ENCODE measurements at places on chromosomes 4 and X.

DNA sequence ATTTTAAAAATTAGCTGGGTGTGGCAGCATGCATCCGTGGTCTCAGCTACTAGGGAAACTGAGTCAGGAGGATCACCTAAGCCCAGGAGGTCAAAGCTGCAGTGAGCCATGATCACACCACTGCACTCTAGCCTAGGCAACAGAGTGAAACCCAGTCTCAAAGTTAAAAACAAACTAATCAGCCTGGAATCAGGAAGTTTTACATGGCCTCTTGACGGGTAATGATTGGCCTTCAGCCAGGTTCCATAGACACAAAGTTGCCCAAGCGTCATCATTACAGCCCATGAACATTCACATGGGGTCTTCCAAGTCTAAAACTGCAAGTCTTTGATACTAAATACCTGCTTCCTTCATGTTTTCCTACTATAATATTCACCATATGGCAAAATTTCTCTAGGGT lies 10.0 kb upstream of the RGN start:
- no peak for DNase-seq

GRCh38 chr4:91935217-91935616 lies 368.5 kb upstream of the GRID2 start:
- no peak for DNase-seq

- no peak for DNase-seq
These were observed 40.9 kb upstream of the MAP3K15 start for GRCh38 chrX:19556202-19556601.

DNA sequence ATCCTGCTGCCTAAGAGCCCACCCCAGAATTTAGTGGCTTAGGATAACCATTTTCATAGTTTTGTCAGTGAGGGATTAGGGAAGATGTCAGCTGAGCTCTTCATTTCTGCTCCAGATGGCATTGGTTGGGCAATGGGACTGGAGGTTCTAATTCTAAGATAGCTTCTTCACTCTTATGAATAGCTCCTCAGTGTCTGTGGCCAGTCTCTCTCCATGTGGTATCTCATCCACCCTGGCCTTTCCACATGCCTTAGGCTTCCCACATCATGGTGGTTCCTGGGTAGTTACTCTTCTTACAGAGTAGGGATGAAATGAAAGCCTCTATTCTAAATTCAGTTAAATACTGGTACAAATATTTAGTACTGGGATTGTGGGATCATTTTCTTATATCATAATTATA lies 31.3 kb downstream of the REPS2 start:
- DNase-seq, result no peak

DNA sequence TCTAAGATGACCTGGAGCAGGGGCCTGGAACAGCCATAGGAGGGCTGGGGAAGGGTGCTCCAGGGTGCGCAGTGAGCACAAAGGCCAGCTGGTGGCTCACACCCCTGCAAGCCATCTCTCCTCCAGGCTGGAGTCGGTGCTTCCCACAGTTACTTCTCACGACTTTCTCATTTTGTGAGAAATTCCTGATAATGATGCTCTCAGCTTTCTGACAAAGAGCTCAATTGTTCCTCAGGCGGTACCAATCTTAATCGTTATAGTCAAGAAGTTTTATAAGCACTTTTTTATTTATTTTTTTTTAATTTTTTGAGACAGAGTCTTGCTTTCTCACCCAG lies 11.7 kb upstream of the WFS1 start:
- no peak for DNase-seq

GRCh38 chr4:103478734-103479133 lies 241.1 kb downstream of the TACR3 start:
- DNase-seq, result no peak

DNA sequence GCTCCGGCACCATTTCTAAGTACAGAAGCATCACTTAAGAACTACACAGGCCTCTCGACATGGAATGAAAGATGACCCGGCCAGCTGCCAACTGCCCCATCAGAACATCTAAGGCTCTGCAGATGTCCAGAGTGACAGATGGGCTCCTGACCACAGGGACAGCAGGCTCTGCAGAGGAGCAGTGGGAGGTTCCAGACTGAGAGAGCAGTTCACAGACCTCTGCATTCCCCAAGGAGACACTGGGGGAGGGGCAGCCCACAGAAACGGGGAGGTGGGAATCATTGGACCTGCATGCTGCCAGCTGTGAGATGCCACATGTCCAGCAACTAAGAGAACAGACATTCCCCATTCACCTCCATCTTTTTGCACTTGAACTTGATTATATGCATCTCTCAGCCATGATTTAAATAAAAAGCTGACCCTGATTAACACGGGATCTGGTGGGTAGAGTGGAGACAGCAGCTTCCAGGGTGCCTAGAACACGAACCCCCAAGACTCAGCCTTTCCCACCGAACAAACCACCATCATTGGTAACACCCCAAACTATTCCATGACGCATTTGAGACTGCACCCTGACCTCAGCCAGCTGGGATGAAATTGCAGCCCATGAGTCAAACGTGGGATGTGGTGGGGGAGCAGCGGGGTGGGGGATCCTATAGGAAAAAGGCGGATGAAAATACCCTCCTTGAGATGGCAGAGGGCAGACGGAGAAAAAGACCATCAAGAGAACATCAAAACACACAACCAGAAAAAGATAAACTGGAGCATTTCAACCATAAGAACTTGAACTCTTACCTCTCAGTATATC lies 47.2 kb downstream of the AFAP1 start:
- DNase-seq, result no peak

DNA sequence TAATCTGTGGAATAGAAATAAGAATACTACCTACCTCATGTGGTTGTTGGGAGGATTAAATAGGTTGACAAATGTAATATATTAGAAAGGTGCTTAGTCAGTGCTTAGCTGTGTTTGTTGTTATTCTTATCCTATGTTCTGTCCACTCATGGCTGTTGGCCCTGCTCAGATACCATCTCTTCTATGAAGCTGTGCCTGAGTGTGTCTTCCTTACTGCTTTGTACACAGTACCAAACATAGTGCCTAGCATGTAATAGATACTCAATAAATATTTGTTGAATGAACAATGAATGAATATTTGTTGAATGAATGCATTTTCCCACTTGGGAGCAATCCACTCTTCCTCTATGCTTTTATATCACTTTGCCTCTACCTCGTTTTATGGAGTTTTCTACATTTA lies 57.2 kb downstream of the NHS start:
- DNase-seq, result no peak

GRCh38 chr4:90030953-90031352 lies 96.2 kb upstream of the CCSER1 start:
- DNase-seq, result no peak

DNA sequence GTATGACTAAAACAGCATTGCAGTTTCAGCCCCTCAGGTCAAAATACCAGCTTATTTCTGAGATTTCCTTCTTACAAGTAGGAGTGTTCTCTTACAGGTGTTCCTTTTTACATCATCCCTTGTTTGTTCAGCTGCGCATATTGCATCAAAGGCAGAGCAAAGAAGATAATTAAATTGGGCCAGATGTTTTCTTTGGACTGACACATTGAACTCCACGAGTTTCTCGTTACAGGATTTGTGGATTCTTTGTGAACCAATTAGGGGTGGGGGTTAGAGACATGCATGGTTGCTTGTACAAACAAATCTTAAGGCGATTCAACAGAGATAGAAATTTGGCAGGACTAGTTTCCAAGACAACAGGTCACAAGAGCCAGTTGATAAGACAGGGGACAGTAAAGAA lies 95.7 kb downstream of the SPANXN4 start:
- DNase-seq, result no peak

GRCh38 chr4:16092682-16093319 lies 9.0 kb upstream of the PROM1 start:
- DNase-seq, result no peak

DNA sequence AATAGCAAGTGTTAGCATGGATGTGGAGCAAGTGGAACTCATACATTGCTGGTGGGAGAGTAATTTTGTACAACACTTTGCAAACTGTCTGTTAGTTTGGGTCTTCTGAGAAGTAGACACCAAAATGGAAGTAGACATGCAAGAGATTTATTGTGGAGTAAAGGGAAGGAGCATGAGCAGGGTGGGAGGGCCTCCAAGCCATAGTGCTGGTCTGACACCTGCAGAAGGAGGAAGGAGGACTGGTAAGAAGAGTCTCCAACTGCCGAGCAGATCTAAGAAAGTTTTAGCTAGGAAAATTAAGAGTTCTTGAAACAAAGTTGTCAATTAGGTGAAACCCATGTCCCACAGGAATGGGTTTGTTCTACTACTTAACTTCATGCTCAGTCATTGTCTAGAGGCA lies 64.0 kb upstream of the DDIT4L start:
- DNase-seq, result no peak

DNA sequence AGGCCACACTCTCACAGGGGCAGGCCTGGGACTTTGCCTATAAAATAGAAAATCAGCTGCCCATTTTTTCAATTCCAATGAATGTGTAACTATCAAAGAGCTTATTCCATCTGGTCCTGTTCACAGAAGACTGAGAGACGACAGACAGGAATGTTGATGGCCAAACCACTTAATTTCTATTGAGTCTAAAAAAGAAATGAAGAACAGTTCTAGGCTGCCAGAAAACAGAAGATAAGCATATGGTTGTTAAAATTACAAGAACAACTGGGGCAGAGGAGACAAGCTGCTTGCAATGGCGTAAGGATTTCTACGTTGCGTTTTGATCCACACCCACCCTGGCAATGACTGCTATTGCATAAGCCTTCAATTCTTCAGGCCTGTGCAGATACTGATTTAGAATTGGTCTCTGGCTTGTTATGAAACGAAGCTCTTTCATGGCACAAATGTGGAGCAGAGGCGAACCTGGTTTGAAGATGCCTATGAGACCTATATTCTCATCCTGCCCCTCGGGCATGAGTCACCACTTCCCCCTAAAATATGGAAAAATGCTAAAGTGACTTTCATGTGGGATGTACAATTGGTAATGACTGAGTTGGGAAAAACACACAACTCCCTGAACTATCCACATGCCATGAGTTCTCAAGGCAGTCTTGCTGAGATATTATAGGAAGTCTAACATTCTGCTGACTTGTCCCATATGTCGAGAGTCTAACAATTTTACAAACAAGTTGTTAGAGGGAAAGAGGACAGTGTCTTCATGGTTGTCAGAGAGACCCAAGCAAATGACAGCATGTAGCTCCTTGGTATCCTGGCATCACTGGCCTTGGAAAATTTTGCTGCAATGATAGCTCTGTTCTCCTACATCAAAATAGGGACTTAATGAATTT lies 37.9 kb upstream of the SORBS2 start:
- no peak for DNase-seq

GRCh38 chr4:144709793-144710525 lies 64.0 kb downstream of the HHIP start:
- DNase-seq, result no peak

- no peak for DNase-seq
These were observed 1.2 kb upstream of the MID1IP1 start for GRCh38 chrX:38799995-38800580.

DNA sequence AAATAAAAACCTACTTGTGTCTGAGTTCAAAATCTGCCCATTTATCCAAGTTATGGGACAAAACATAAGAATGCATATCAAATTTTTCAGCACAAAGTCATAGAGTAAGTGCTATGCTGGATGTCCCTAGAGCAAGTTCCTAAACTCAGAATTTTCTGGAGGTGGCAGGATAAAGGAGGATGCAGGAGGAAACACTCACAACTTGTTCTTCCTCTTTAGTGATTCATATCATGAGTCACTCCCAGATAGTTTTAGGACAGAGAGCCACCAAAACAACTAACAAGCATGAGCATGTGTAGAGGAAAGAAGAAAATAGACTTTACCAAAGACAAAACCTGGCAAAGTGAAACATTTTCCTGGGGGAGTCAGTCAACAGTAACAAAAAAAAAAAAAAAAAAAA lies 302.7 kb downstream of the KCTD8 start:
- DNase-seq, result no peak

DNA sequence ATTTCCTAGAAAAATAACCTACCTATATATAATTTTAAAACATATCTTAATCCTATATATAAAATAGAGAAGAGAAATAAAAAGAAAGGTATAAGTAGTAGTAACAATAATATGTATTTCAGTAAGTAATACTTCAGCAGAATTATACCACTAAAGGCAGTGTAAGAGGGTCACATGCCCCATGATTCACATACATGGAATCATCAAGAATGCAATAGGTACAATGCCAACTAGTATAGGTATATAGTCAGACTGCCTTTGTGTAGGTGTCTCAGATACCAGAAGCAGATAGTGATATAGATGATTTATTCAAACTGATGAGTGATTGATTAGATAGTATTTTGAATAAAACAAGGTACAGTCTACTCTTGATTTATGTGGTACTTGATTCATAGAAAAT lies 9.4 kb downstream of the AIMP1 start:
- DNase-seq, result no peak

- no peak for DNase-seq
These were observed 202.2 kb downstream of the NLGN4X start for GRCh38 chrX:6026429-6026828.

DNA sequence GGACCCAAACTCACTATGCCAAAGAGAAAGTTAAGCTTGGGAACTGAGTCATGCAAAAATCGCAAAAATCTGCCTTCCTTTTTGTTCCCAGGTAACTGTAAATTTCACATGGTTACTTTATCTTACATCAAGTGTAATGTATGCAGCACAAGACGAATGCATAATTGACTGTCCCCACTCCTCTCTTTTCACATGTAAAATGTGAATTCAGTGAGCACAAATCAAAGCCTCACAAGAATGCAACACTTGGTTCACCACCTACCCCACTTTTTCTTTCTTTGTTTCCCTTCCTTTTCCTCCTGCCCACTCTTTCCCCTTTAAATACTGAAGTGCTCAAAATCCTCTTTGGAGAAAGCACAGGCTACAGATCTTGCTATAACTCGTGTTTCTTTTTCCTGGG lies 53.2 kb downstream of the MAGED4B start:
- no peak for DNase-seq

DNA sequence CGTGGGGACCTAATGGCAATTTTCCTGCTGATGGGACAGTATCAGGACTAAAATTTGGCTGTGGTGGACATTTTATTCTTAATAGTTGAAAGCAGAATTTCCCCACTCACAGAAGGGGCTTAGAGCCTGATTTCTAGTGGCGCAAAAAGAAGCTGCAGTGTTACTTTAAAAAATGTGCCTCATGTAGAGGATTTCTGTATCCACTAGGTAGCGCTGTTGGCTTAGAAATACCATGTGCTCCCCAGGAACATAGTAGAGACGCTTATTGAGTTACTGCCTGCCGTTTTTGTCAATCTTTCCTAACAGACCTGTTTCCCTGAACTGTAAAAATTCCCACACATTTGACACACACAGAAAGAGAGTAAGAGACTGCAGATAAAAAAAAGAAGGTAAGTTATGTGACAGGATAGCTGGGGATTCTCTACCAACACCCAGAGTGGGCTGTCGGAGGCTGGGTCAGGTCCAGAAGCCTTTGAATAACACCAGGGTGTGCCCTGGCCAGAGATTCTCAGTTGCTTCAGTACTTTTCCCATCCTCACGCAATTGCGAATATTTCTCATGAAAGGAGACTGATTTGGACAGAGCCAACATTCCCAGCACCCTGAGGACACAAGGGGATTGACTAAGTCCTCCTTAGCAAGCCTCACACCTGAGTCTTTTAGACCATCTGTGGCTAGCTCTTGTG lies 88.4 kb downstream of the ZXDA start:
- no peak for DNase-seq

GRCh38 chr4:88130544-88131305 lies 27.7 kb downstream of the ABCG2 start:
- DNase-seq, result no peak

- DNase-seq, result no peak
These were observed 14.8 kb upstream of the SPARCL1 start for GRCh38 chr4:87543835-87544461.

- DNase-seq, result no peak
These were observed 131.3 kb downstream of the SLC7A11 start for GRCh38 chr4:138110815-138111214.

- no peak for DNase-seq
These were observed 977 bp downstream of the RNF175 start for GRCh38 chr4:153758688-153759406.

Data from stimulated activated CD4-positive, alpha-beta T cell treated with anti-CD3 and anti-CD28 coated beads, Interleukin-12 subunit alpha, Interleukin-12 subunit beta, amount 100 ng/mL, for 24 hours (primary cell).